WTC11 (cell line): ENCODE measurements at places on chromosomes 13 and 19.
A peak's percentile ranks its signal among the peaks of the same experiment; 100 is the strongest.

DNA sequence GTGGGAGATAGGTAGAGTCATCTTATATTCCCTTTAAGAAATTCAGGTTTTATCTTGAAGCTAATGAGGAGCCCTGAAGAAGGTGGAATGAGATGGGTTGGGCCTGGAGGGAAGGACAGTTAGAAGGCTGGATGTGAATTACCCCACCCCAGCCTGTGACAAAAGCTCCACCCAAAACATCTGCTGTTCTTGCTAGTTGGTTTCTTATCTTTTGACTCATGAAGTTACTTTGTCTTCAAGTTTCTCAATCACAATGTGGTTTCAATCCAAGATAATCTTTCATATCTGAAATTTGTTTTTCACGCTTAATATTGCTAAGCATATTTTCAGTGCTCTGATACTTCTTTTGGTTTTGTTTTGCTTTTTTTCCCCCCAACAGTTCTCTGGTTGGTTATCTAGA is 38.3 kb upstream of the HMGB1 start:
- no peak for DNase-seq

DNA sequence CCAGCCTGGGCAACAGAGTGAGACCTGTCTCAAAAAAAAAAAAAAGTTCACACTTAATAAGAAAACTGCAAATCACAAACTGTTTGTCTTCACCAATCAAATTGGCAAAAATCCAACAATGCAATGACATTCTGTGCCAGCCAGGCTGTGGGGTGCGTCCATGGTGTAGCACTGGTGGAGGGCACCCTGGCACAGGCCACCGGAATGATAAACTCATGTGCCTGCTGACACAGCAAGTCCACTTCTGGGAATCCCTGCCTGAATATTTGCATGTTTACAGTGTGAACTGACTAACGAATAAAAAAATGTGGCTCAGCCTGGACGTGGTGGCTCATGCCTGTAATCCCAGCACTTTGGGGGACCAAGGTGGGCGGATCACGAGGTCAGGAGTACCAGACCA is 1.6 kb upstream of the LRRC25 start:
- no peak for DNase-seq

DNA sequence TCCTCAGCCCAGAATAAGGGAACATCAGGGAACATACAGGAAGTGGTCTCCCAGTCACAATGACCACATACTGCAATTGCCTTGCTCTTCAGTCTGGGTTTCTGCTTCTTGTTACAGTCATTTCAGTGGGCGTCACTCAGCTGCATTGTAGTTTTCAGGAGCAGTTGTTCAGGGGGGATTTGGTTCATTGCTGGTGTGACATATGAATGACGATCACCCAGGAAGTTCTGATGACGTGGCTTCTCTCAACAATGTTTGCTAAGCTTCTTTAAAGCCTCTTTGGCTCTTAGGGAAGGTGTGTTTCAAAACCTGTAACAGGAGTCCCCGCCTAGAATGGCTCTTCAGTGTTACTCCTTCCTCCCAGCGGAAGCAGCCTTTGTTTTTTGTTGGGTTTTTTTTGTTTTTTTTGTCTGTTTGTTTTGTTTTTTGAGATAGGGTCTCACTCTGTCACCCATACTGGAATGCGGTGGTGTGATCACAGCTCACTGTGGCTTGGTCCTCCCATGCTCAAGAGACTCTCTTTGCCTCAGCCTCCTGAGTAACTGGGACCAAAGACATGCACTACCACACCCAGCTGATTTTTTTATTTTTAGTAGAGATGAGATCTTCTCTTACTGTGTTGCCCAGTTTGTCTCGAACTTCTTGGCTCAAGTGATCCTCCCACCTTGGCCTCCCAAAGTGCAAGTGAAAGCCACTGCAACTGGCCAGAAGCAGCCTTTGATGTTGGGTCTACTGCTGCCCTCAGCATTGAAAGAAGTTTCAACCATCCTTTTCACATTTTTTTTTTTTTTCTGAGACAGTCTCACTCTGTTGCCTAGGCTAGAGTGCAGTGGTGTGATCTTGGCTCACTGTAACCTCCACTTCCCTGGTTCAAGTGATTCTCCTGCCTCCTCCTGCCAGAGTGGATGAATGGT is 1.4 kb upstream of the SCEL start:
- no peak for DNase-seq

DNA sequence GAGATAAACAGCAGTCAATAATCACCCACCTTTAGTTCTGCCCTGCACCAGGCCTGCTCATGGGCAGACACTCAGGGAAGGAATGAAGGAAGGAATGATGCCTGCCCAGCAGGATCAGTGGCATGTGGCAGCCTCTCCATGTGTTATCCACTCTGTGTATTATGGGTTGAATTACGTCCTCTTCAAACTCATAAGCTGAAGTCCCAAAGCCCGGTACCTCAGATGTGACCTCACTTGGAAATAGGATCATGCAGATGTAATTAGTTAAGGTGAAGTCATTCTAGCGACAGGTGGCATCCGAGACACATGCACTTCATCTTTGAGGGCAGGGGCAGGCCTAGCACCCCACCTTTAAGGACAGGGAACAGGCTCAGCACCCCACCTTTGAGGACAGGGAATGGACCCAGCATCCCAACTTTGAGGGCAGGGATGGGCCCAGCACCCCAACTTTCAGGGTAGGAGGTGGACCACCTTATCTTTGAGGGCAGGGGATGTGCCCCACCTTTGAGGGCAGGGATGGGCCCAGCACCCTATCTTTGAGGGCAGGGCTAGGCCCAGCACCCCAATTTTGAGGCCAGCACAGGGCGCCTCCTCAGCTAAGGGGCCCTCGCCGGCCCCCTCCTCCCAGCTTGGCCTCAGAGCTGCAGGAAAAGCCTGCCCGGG is 127.6 kb downstream of the URI1 start:
- DNase-seq, result no peak

DNA sequence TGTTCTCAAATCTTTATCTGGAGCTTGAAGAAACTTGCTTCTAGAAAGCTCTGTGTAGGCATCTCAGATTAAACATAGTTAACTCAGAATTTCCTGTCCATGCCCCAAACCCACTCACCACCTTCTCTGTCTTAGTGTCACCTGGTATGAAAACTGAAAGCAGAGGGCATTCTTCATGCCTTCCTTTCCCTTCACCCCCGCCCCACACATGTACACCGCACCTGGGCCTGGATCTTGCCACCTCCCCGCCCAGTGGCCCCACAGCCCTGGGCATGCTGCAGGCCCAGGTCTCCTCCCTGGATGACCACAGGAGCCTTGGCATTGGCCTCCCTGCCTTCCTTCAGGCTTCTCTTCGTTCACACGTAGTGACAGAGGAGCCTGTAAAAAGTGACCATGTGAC is 15.8 kb downstream of the CFAP97D2 start:
- DNase-seq, result no peak

- peak; percentile 91 for DNase-seq
Measured at GRCh38 chr19:48970923-48971395, 5.8 kb downstream of the FTL start.

- DNase-seq, result peak; percentile 77
Measured at GRCh38 chr19:1470305-1471009, 8.6 kb downstream of the C19orf25 start.

- no peak for DNase-seq
Measured at GRCh38 chr19:10854350-10855089, 6.3 kb downstream of the C19orf38 start.

DNA sequence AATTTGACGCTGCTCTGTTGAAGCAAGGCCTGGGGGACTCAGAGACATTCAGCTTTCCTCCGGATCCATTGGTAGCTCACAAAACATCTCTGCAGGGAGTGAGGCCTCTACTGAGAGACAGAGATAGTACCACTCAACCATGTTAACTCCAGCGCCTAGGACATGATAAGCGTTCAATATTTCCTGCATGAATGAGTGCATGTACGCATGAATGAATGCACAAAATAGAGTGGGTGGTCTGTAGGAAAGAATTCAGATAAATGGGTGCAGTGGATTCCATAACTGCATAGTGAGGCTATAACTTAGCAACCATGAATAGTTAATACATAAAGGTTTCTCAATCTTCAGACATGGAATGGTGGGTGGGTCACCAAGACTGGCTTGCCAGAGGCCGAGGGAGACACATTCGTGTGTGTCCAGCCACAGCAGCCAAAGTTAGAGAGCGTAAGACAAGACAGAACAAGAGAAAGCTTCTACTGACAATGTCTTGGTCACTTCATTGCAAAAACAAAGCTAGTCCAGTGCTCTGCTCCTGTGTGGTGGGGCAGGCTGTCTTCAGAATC is 36.3 kb upstream of the RCBTB2 start:
- DNase-seq, result no peak

- DNase-seq, result no peak
Measured at GRCh38 chr13:67235265-67235664, 5.1 kb upstream of the PCDH9 start.

DNA sequence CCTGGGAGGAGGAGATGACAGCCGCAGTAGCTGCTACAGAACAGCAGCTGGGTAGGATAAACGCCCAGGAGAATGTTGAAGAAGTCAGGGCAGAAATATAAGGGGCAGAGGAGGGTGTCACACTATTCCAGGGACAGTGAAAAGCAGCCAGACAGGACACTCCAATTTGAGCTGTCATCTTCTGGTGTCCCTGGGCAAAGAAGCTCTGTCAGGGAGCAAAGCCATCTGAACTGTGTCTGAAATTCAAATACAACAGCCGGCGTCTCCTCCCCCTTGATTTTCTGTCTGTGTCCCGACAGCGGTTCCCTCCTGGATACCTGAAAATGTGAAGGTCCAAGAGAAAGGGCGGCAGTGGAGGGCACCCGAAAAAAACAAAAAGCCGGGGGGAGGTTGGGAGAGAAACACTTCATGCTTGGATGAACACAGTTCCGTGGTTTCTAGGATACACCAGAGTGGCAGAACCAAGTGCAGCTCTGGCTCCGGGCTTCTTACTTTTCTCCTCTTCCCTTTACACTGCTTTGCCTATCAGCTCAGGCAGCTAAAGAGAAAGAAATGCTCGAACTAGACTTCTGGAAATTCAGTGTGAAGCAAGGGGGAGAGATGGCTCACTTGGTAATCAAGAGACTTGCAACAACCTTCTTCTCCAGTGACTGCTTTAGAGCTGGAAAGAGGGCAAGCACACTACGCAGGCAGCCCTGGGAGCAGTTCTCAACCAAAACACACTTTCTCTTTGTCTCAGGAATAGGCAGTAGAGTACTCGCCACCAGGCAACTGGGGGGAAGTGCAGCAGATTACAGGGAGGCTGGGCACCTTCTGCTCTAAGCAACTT is 465.6 kb downstream of the ITGBL1 start:
- DNase-seq, result peak; percentile 29

DNA sequence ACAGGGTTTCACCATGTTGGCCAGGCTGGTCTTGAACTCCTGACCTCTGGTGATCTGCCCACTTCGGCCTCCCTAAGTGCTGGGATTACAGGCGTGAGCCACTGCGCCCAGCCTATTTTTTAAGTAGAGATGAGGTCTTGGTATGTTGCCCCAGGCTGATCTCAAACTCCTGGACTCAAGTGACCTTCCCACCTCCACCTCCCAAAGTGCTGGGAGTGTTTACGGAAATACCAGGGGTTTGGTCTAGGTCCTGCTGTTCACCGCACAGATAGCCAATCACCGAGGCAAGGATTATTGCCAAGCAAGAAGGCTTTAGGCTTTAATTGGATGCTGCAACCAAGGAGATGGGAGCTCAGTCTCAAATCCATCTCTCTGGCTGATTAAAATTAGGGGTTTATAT is 11.6 kb downstream of the CLEC4G start:
- no peak for DNase-seq

GRCh38 chr13:35549481-35549880 is 73.0 kb upstream of the MAB21L1 start:
- no peak for DNase-seq

- DNase-seq, result peak; percentile 72
Measured at GRCh38 chr19:16899566-16900075, 10.8 kb downstream of the F2RL3 start.

- DNase-seq, result no peak
Measured at GRCh38 chr13:110097013-110097412, 209.9 kb downstream of the COL4A1 start.

DNA sequence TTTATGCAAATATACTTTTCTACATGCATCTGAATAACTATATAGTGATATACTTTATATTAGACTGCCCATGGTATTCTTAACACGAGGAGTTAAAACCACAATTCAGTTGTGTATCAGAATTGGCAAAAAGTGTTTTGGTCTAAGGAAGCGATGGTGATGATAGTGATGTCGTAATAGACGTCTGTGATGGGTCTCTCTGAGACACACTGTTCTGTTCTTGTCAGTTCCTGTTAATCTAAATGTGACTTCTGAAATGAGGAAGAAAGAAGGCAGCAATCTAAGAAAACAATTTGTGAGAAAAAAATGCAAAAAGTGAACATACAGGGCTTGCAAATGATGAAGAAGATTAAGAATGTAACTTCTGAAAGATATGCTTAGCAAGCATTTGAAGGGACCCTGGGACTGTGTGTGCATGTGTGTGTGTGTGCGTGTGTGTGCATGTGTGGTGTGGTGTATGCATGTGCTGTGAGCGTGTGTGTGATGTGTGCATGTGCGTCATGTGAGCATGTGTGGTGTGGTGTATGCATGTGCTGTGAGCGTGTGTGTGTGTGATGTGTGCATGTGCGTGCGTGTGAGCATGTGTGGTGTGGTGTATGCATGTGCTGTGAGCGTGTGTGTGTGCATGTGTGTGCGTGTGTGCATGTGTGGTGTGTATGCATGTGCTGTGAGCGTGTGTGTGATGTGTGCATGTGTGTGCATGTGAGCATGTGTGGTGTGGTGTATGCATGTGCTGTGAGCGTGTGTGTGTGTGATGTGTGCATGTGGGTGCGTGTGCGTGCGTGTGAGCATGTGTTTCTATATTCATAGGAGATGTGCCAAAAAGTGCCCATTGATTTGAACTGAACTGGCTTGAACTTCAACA is 131.8 kb downstream of the IRS2 start:
- no peak for DNase-seq

GRCh38 chr19:34480971-34481841 is at the start of gene WTIP:
Gene WTIP (plus strand): TSS chr19:34481758. CDS start chr19:34481975, 217 bp downstream.
- DNase-seq, result peak; percentile 87

DNA sequence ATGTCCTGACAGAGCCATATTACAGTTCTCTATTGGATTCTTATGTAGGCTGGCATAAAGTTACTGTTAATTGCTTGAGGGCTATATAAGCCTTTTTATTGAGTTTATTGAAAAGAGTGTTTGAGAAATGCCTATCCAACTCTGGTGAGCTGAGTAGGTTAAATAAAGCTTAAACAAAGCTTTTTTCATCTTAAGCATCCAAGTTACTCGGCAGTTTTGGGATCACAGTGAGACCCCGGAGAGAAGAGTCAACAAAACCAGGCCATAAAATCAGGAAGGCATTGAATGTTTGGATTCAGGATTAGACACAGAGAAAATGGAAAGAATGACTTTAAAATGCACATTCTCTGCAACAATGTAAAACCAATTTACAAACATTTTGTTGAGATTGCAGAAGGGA is 588.5 kb downstream of the DACH1 start:
- DNase-seq, result no peak

- DNase-seq, result no peak
Measured at GRCh38 chr19:5156231-5156986, 184.2 kb downstream of the PTPRS start.
